ENCODE measurements at places on chromosomes 3 and 15.

- DNase-seq: no peak
Observed at GRCh38 chr3:117306299-117306698, 596.7 kb downstream of the TUSC7 start.

- DNase-seq: no peak
Observed at GRCh38 chr3:60250206-60250605, 1001.0 kb downstream of the FHIT start.

GRCh38 chr3:148238421-148238821 is 459.3 kb upstream of the AGTR1 start:
- DNase-seq: no peak

DNA sequence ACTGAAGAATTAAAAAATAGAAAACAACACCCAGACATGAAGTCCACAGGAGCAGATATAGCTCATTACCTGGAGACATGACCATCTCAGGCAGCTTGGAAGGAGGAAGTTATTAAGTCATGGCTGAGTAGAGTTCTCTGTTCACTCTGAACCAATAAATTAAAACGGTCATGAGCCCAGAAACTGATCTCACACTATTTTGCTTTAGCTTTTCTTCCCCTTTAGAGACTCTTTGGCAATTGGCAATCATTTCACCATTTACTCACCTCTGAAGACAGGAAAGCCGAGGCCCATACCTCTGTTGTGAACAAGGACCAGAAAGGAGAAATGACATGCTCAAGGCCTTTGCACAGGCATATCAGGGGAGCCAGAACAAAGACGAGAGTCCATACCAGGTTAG is 26.6 kb downstream of the CLDN18 start:
- DNase-seq: no peak

- DNase-seq: no peak
Observed at GRCh38 chr3:33364060-33364459, 76.1 kb downstream of the UBP1 start.

GRCh38 chr3:95302044-95302443 is 1239.2 kb downstream of the NSUN3 start:
- no peak for DNase-seq

DNA sequence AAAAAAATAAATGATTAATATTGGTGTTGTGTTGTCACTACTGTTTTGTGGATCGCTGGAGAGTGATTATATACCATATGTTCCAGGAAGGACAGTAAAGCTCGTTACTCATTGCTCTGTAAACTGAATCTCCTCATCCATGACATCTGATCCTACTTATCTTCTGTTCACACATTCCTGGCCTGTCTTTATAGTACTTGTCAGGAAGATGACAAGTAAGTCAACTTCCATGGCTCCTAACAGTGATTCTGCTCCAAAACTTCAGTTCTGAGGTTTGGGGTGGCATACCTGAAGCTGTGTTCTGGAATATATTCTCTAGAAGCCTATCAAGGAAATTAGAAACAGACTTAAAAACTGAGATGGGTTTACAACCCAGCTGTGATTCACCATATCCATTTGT is 288.9 kb downstream of the ZBBX start:
- DNase-seq: no peak

- no peak for DNase-seq
Observed at GRCh38 chr3:76410762-76411281, 625.5 kb upstream of the ZNF717 start.

DNA sequence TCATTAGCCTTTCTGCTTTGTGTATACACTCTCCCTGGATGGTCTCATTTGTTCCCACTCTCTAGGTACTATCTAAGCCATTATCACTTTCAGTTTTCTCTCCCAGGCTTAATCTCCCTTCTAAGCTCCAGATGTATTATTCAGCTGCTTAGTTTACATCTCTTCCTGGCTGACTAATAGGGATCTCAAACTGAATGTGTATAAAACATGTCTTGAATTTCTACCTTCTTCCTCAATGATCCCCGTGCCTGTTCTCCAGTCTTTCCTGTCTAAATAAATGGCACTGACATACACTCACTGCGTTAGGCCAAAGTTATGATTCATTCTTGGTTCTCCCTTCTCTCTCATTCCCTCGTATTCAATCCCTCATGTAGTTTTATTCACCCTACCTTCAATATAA is 127.3 kb downstream of the NR2F2 start:
- DNase-seq: peak; percentile 51

DNA sequence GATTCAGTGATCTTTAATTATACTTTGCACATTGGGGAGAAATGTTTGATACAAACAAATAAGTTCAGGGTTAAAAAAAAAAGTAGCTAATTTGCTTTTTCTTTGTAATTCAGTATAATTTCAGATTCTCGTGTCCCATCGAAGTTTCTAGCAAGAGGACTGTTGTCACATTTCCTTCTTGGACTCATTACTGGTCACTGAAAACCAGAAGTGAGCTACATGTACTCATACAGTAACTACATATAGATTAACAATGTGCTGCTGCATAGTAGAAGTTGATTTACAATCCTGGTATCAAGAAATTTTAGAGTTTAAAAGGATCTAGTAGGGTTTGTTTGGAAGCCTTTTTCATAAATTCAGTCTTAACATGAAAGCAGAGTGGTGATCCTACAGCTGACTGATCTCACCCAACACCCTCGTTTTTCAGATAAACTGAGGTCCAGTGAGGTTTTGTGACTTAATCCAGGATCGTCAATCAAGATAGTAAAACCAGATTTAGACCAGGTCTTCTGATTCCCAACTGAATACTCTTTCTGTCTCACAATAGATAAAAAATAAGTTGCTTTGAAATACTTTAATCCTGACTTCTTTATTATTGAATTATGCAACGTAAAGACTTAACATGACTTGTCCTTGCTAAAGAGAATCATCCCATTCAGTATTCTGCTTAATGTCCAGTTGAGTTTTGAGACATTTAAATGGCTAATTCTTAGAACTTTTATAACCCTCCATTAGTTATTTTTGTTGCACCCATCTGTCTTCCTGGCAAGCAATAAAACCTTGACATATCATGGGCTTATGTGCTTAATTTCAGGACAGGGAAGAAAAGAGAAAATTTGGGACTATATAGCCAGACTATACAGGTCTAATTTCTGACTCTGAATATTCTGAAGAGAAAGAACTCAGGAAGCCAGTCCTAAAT is 2.8 kb downstream of the SEC62 start:
- no peak for DNase-seq

- no peak for DNase-seq
Observed at GRCh38 chr3:129474984-129475804, 35.2 kb downstream of the IFT122 start.

GRCh38 chr3:188631291-188632010 is 477.5 kb downstream of the LPP start:
- DNase-seq: no peak

GRCh38 chr3:178684881-178685590 is 148.8 kb downstream of the KCNMB2 start:
- no peak for DNase-seq

DNA sequence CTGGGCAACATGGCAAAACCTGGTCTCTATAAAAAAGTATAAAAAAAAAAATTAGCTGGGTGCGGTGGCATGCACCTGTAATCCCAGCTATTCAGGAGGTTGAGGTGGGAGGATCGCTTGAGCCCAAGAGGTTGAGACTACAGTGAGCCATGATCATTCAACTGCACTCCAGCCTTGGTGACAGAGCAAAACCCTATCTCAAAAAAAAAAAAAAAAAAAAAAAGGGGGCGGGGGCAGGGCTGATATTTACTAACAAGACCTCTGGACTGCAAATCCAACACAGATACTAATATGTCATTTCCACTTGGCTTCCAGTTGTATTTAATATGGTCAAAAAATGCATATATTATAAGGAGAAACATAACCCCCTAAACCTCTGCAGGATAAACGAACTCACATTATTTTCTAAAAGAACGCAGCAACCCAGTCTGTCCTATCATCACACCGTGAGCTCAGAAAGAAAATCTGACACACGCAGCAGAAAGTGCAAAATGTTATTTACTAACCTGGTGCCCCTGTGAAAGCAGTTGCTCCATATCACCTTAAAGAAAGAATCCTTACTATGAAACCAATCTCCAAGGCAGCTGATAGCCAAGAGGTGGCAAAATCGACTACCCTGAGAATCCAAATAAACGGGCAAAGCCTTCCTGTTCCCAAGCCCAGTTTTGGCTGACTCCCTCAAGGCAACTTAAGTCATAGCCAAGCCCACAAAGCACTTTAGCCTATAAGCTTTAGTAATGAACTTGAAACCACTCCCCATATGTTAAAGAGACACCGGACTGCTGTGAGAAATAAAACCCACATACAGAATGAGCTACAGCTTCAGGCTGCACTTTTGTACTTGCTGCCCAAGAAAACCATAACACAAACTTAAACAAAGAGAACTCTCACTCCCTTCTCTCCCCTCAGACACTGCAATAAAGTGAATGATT is 39.3 kb downstream of the PLD1 start:
- DNase-seq: peak; percentile 94

DNA sequence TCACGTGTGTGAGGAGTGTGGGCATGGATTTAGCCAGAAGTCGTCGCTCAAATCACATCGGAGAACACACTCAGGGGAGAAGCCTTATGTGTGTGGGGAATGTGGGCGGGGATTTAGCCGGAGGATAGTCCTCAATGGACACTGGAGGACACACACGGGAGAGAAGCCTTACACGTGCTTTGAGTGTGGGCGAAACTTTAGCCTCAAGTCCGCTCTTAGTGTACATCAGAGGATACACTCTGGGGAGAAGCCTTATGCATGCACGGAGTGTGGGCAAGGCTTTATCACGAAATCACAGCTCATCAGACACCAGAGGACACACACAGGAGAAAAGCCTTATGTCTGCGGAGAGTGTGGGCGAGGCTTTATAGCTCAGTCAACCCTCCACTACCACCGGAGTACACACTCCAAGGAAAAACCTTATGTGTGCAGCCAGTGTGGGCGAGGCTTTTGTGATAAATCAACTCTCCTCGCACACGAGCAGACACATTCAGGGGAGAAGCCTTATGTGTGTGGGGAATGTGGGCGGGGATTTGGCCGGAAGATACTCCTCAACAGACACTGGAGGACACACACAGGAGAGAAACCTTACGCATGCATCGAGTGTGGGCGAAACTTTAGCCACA is 28.1 kb downstream of the ZNF589 start:
- DNase-seq: no peak

GRCh38 chr15:100852630-100853029 is 27.0 kb upstream of the ALDH1A3 start:
- no peak for DNase-seq

DNA sequence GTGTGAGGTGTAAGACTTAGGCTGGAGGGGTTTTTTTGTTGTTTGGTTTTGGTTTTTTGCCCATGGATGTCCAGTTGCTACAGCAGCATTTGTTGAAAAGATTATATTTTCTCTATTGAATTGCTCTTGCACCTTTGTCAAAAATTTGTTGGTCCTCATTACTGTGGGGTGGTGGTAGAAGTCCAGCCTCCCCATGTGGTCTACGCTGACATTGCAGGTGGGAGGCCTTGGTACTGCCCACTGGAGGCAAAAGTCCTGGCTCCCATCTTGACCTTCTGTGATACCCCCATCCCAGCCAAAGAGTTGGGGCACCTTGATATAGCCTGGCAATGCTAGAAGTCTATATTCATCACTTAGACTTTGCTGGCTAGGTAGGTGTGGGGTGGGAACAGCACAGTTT is 5.4 kb upstream of the RAB6B start:
- no peak for DNase-seq

GRCh38 chr15:40439960-40440742 is 602 bp upstream of the BAHD1 start:
- peak; percentile 16 for DNase-seq

- DNase-seq: no peak
Observed at GRCh38 chr3:38039101-38039898, at the start of gene DLEC1. DLEC1 (plus strand) TSS chr3:38039208; CDS start chr3:38039226, 18 bp downstream.

DNA sequence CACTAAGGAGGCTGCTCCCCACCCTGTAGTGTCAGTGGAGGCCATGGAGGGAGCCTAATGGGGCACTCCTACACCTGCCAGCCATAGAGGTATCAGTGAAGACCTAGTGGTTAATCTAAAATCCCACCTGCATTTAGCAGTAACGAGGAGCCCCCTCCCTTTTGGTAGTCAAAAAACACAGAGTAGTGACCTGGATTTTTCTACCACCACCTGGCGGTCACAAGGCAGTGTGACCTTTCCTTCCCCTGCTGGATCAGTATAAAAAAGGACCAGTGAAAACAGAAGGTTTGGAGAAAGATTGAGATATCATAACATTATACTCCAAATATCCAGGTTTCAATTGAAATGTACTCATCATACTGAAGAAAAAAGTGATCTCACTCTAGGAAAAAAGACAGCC is 241.2 kb downstream of the PYDC2 start:
- no peak for DNase-seq

- DNase-seq: no peak
Observed at GRCh38 chr15:43095708-43096347, 10.0 kb downstream of the UBR1 start.

- peak; percentile 98 for DNase-seq
Observed at GRCh38 chr3:49093853-49094767, at the start of gene QRICH1. QRICH1 (minus strand) TSS chr3:49094071; CDS start chr3:49077017, 17,054 bp downstream.

DNA sequence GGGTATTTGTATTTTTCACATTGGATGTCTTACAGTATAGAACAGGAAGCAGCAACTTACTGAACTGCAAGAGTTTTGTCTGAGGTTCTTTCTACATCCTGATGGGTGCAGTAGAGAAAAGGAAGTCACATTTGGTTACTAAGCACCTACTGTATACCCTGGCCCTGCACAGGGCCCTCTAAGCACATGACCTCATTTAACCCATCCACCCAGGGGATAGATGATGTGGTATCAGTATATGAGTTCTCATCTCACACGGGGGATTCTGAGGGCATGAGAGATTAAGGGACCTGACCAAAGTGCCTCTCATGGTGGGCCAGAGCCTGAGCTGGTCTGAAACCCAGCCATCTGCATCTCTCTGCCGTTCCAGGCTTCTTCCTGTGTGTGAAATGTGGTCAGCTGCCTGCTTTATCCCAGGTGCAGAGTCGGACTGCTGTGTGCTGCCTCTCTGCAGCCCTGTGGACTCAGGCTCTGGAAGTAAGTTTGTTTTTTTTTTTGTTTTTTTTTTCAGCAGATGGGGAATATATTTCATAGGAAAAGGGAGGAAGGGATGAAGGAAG is 17.9 kb downstream of the SLC6A11 start:
- no peak for DNase-seq

DNA sequence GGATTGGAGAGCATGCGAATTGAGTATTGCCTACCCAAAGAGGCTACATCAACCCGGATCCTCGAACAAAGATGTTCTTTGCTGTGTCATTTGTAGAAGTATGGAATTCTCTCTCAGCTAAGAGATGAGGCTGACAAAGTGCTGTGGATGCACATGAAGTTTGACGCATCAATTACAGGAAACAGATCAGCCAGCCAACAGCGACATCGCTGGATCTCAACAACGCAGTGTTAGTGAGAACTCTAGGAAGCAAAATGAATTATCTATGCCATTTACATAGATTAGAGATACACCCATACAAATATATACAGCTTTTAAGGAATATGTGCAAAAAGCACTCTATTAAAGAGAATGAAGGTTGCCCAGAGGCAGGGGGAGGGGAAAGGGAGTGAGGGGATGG is 160.6 kb upstream of the RGMA start:
- DNase-seq: no peak

- DNase-seq: no peak
Observed at GRCh38 chr15:36358523-36358922, 220.9 kb upstream of the CDIN1 start.

All from lung microvascular endothelial cell (primary cell).